ENCODE measurements at places on chromosomes 16 and 17.
A peak's percentile ranks its signal among the peaks of the same experiment; 100 is the strongest.

DNA sequence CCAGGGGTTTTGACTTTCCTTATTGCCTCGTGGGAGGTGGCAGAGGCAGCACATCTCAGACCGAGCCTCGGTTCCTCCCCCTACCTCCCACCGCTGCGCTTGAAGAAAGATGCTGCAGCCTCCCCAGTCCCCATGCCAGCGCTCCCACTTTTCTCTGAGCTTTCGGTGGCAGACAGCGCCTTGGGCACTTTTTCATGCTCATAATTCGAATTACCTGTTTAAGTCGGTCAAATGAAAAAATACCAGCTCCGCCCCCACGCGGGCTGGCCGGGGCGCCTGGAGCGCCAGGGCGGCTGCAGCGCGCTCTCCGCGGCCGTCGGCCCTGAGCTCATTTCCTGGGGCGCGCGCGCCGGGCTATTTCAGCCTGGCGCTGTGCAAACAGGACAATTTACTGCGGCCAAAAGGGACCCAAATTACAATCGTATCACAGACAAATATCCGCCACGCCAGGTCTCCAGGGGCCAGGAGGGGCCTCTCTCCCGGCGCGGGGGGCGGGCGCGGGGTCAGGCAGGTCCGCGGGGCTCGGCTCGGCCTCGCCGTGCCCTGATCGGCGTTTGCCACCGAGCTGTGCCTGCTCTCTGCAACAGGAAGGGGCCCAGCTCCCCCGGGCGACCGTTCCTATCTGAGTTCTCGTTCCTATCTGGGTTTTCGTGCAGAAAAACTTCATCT is 45.0 kb downstream of the SOST start:
- no peak for DNase-seq

GRCh38 chr17:297758-298157 is 54.8 kb downstream of the RPH3AL start:
- DNase-seq: no peak

- DNase-seq: no peak
These were observed 17.2 kb upstream of the MPP2 start for GRCh38 chr17:43924558-43924957.

DNA sequence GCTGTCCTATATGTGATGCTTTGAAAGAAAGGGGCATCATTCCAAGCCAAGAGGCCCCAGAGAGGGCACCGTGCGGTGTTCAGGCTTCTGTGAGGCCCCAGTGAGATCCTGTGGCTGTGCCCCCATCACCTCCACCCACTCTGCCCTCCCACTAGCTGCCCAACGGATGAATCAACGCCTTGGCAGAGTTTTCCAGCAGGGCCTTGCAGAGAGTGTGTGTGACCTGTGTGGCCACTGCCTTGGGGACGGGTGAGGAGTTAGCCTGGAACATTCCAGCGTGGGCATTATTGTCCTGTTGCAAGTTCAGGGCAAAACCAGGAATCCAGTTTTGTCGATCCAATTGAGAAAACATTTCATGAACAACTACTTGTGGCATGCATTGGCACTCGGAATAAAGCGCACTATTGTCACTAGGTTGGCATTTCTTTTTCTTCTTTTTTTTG is 53.7 kb downstream of the SF3B3 start:
- DNase-seq: no peak

- peak; percentile 93 for DNase-seq
These were observed 15.3 kb upstream of the SEC14L1 start for GRCh38 chr17:77125432-77125901.

DNA sequence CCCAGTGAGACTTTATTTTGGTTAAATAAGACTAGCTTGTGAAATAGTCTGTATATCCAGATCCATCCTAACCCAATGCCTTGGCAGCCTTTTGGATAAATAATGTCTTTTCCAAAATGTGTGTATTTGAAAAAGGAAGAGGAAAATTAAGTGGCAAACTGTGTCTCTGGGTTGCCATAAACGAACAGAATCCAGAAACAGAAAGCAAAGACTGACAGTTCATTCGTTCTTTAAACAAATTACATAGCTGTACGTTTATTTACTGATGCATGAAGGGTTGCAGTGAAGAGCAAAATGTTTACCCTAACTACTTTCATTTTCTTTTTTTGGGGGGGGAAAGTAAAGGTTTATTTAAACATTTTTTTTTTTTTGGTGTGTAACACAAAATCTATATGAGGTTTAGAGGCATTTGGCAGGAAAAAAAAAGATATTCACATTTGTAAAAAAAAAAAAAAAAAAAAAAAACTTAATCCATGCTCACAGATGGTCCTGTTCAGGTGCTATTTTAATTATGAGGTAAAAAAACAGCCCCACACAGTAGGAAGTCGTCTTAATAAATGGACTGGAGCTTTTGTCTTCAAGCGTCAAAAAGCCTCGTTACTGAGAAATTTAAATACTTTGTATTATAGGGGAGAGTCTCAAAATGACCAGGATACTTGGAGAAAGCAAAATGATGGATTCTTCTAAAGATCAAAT is 245.9 kb downstream of the FTO start:
- DNase-seq: no peak

- DNase-seq: no peak
These were observed 80.0 kb downstream of the ATF7IP2 start for GRCh38 chr16:10465821-10466220.

- no peak for DNase-seq
These were observed 45.4 kb downstream of the LAT start for GRCh38 chr16:29030086-29030840.

DNA sequence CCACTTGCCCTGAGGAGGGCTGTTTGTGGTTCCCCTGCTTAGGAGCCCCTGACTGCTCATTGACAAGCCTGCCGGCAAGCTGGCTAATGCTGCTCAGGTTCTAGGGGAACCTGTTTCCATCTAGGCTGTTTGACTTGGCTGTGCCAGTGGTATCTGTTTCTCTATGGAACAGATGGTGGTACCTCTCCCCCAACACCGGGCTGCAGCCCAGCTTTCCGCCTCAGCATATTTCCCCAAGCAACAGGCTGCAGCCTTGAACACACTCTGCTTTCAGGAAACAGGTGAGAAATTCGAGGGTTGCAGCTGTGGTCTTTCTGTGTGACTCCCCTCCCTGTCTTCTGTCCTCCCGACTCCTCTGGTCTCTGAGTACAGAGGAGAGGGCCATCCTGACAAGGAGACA is 132.3 kb downstream of the TMEM132E start:
- no peak for DNase-seq

DNA sequence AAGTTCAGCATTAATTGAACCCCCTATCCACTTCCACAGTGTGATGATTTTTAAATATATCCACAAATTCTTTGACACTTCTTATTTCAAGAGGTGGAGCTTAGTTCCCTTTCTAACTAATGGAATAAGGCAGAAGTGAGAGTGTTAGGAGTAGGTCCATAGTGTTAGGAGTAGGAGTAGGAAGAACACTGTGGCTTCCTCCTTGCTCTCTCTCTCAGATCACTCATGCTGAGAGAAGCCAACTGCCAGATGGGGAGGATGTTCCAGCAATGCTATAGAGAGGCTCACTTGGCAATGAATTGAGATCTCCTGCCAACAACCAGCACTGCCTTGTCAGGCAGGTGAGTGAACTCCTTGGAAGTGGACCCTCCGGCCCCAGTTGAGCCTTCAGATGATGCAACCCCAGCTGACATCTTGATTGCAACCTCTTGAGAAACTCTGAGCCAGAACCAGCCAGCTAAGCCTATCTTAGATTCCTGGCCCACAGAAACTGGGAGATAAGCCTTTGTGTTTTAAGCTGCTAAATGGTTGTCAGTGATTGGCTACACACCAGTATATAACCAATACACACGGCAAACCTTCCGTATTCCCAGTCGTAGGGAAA is 44.3 kb downstream of the SPECC1 start:
- no peak for DNase-seq

- DNase-seq: no peak
These were observed 11.2 kb downstream of the GALK1 start for GRCh38 chr17:75753514-75754377.

DNA sequence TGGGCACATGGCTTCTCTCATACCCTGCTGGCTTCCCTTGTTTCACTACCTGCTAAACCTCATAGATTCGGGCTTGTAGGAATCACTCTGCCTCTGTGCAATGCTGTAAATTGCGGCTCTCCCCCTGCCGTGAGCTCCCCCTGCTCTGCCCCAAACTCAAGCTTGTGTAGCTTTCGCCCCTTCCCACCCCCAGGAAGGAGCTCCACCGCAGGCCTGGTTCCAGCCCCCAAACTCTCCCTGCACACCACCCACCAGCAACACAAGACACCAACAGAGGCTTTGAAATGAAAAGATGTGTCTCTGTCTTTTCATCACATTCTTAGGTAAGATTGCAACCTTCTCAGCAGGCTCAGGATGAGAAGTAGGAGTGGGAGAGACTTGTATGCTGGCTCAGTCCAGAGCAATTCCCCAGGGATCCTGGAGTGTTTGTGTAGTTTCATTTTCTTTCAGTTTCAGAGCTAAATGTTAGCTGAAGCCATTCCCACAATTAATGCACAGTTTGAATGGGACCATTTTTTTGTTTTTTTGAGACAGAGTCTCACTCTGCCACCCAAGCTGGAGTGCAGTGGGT is 14.2 kb downstream of the CX3CL1 start:
- peak; percentile 27 for DNase-seq

- peak; percentile 42 for DNase-seq
These were observed 43.3 kb downstream of the BCAS3 start for GRCh38 chr17:60720763-60721531.

- no peak for DNase-seq
These were observed 5.1 kb upstream of the SCNN1B start for GRCh38 chr16:23296994-23297393.

- DNase-seq: no peak
These were observed 1.9 kb upstream of the ECI1 start for GRCh38 chr16:2253293-2253692.

- no peak for DNase-seq
These were observed 30.8 kb downstream of the MPRIP start for GRCh38 chr17:17073030-17073564.

DNA sequence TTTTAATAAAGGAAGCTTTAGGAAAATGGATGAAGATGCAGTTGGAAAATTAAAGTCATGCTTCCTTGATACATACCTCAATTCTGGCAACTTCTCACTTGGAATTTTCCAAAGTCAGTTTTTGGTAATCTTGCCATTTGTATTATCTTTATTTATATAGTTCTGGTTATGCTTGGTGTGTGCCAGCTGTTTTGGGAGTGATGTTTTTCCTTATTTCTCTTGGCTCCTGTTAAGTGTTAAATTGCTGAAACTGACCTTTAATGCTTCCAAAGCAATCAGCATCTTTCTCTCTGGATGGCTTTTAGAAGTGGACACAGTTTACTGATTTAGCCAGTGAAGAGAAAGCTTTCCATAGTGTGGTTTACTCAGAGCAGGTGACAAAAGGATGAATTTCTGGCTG is 70.1 kb upstream of the HAS3 start:
- no peak for DNase-seq

DNA sequence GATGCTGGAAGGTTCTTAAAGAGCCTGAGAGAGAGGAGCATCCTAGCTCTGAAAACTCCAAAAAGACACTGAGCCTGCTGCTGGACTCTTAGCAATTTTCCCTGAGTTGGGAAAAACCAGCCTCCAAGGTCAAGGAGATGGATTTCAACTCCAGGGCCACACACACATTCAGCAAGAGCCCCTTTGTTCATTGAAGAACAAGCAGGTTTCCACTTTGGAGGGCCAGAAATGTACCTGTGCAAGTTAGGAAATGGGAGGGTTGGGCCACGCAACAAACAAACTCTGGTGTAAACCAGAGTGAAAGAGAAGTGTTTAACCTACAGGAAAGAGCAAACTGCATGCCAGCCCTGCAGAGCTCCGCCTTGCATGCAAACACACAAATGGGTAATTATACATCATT is 264.8 kb upstream of the RPL38 start:
- DNase-seq: no peak

GRCh38 chr17:80545499-80545826 is 825 bp downstream of the RPTOR start:
- no peak for DNase-seq

DNA sequence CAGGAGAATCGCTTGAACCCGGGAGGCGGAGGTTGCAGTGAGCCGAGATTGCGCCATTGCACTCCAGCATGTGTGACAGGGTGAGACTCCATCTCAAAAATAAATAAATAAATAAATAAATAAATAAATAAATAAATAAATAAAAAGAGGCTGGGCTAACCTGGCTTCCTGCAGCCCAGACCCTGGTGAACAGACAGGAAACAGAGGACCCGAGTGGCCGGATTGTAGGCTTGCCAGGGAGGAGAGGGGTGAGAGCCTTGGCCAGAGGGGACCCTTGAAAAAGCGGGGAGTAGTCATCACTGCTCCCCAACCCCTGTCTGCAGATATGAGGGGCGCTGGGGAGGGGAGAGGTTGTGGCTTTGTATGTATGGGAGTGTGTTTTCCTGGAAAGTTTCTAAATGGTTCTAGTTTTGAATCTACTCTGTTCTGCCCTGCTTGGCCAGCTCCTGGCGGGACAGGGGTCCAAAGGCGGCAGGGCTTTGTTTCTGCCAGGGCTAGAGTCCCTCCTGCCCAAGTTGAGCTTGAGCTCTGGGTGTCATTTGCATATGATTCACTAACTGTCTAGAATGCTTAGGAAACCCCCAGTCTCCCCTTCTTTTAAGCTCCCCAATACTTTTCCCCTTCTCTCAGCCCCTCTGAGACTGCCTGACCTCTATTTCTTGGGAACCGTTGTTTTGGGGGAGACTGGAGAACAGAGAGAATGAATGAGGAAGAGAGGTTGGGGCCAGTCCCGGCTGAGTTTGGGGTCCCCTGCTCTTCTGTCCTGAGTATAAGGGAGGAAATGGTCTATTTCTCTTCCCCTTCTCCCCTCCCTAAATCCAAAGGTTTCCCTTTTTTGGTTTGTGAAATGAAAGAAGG is 16.4 kb downstream of the RARA start:
- DNase-seq: no peak

- DNase-seq: no peak
These were observed 2.0 kb upstream of the HSD17B2 start for GRCh38 chr16:82033006-82033405.

GRCh38 chr17:78839762-78840529 is 668 bp downstream of the USP36 start:
- no peak for DNase-seq

GRCh38 chr16:57185446-57185944 is 344 bp downstream of the PSME3IP1 start:
- no peak for DNase-seq

DNA sequence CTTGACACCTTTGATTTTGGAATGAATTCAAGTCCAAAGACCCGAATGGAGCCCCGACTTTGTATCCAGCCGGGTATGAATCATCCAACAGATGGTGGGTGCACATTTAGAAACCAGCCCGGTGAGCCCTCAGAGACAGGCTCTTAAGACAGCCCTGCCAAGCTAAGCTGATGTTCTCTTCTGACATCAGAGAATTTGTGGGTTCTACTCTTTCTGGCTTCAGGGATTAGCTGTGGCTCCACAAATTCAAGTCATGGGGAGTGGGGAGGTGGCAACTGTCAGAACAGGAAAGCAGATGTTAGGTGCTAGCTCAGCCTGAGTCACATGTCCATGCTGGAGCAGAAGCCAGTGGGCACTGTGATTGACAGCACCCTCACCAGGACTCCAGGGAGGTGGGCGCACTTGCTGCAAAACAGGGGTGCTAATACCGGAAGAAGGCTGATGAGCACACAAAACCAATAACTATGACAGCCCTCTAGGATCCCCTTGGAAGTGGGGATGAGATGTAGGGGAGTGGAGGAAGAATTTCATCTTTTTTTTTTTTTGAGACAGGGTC is 31.4 kb upstream of the XYLT2 start:
- no peak for DNase-seq

- no peak for DNase-seq
These were observed 13.0 kb downstream of the ACTG1 start for GRCh38 chr17:81499601-81499970.

- DNase-seq: no peak
These were observed 8.8 kb upstream of the ITGA3 start for GRCh38 chr17:50047083-50047482.

Data from fibroblast of skin of left quadriceps (primary cell).